ENCODE measurements at places on chromosomes 16 and 17.

- DNase-seq, result peak; percentile 70
Observed at GRCh38 chr17:42392692-42393415, 4.6 kb upstream of the STAT3 start.

DNA sequence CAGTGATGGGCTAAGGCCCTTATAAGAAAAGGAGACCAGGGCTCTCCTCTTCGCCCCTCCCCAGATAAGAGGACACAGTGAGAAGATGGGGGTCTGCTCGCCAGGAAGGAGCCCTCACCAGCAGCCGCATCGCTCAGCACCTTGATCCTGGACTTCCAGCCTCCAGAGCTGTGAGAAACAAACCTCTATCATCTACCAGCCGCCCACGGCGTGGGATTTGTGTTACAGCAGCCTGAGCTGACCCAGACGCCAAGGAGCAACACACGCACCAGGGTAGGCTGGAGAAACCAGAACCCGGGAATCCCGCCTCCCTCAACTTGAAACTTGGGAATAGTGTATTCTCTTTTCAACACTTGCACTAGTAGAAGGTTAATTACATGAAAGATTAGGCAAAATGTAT lies 4.2 kb upstream of the ZG16B start:
- DNase-seq, result no peak

- DNase-seq, result no peak
Observed at GRCh38 chr16:74731853-74732477, 31.3 kb upstream of the MLKL start.

- no peak for DNase-seq
Observed at GRCh38 chr16:84518804-84519341, 14.4 kb upstream of the MEAK7 start.

- DNase-seq, result no peak
Observed at GRCh38 chr17:73201215-73202069, 8.6 kb downstream of the COG1 start.

- no peak for DNase-seq
Observed at GRCh38 chr17:40479754-40480480, 21.5 kb downstream of the TNS4 start.

GRCh38 chr16:89092013-89092412 lies 1.6 kb upstream of the ACSF3 start:
- DNase-seq, result no peak

- no peak for DNase-seq
Observed at GRCh38 chr16:483341-484075, 44.0 kb upstream of the CAPN15 start.

DNA sequence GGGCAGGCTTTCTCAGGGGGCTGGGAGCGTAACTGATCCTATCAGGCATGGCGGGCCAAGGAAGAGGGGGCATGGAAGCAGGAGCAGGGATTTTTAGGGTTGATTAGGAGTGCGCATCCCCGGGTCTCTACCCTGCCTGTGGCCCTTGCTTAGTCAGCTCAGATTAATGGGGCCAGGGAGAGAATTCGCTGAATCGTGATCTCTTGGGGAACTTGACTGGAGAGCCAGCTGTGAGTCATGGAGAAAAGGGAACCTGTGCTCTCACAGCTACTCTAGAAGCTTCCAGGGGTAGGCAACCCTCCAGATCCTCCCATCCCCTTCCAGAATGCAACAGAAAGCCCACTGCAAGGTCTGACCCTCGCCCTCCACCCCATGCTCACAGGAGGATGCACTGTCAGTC lies 3.6 kb downstream of the FOXN1 start:
- no peak for DNase-seq

DNA sequence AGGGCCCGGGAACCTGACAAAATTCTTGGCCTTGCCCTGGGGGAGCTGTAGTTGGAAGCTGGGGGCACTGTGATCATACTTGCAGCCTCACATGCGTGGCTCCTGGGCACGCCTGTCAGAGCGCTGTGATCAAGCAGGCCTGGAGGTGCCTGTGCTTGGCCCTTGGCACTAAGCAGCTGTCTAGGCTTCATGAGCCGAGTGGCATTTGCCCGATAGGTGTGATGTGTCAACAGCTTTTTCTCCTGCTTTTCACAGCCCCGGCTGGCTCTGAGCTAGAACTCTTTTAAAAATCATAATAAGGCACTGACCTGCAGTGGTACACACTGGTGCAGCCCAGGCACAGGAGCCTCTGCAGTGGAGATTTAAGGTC lies 113.8 kb downstream of the SOCS1 start:
- no peak for DNase-seq

- DNase-seq, result peak; percentile 61
Observed at GRCh38 chr17:35849469-35850348, 19.0 kb downstream of the HEATR9 start.

- peak; percentile 57 for DNase-seq
Observed at GRCh38 chr17:80774643-80775281, 216.9 kb upstream of the CHMP6 start.

- no peak for DNase-seq
Observed at GRCh38 chr16:30528799-30529457, 2.6 kb upstream of the ZNF768 start.

GRCh38 chr16:89385712-89386111 lies 104.6 kb downstream of the ANKRD11 start:
- DNase-seq, result no peak

DNA sequence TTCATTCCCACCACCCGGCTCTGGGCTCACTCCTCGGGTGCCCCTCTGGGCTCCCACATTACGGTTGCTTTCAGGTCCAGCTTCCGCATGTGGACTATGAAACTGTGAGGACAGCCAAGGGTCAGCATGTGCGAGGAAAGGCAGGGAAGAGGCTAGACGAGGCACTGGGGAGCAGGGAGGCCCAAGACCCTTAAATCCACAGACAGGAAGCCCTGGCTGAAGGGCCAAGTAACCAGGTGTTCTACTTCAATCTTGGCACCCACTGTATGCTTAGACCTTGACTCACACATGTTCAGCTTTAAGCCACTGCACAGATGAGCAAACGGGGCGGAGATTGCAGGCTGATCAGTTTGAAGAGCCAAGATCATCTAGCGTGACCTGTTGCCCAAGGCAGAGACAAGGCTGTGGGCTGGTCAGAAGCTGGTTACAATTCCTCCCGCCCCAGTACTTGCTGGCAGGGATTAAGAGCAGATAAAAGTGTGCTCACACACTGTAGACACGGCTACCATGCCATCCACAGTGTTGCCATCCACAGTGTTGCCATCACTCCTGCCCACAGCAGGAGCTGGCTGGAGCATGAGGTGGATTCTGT lies at the start of gene CES4A:
Gene CES4A, plus strand, starts transcription at position 393 of the 592 bp plus-strand sequence. Its CDS starts 184 bp downstream, at position 577.
- no peak for DNase-seq

- no peak for DNase-seq
Observed at GRCh38 chr16:4283441-4283840, 10.6 kb upstream of the TFAP4 start.

DNA sequence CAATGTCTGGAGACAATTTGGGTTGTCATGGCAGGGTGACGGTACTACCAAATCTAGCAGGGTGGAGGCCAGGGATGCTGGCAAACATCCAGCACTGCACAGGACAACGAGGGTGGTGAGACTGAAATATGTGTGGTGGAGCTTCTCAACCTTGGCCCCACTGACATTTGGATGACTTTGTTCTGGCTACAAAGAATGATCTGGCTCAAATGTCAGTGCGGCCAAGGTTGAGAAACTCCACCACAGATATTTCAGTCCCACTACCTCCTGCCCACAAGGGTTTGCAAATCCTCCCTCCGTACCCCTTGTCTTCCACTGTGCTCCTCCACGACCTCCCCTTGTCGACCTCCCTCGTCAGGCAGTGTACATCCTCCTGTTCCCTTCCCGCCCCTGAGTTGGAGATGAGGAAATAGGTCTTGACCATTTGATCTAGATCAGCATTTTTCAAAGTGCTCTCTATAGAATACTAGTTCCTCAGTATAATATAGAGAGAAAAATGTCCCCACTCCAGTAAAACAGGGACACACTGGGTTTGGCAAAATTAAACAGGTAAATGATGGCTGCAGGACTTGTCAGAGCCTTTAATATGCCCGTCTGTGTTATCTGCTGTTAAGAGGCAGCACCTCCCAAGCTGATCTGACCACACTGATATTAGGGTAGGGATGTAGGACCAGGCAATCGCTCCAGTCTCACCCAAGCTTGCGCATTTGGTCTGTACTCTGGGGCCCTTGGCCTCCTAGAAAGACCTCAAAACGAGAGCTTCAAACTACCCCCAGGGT lies 6.8 kb downstream of the OSGIN1 start:
- no peak for DNase-seq

Data from GM10248 (cell line).